ENCODE measurements at places on chromosomes 2 and 18.

DNA sequence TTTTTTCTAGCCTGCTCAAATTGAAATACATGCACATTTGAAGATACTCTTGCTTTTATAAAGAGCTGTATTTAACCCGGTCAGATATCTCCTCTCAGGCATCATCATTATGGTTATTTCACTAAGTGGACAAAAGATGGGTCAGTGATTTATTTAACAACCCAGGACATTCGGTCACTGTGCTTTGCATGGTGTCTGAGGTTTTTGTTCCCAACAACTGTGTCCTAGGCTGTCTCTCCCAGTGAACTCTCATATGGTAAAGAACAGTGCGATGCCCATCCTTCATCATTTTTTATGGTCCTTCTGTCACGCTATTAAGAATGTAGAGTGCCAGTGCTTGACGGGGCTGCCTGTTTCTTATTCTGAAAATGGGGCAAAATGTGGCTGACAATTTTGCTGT, 372.4 kb downstream of the PTPRM start:
- DNase-seq: no peak

DNA sequence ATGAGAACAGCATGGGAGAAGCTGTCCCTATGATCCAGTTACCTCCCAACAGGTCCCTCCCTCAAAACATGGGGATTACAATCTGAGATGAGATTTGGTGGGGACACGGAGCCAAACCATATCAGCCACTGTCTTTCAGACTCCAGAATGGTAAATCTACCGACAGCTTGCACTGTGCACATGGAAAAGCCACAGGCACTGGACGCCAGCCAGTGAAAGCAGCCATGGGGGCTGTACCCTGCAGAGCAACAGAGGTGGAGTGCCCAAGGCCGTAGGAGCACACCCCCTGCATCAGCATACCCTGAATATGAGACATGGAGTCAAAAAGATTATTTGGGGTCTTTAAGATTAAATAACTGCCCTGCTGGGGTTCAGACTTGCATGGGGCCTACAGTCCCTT, 218.4 kb downstream of the PDE1A start:
- DNase-seq: no peak

DNA sequence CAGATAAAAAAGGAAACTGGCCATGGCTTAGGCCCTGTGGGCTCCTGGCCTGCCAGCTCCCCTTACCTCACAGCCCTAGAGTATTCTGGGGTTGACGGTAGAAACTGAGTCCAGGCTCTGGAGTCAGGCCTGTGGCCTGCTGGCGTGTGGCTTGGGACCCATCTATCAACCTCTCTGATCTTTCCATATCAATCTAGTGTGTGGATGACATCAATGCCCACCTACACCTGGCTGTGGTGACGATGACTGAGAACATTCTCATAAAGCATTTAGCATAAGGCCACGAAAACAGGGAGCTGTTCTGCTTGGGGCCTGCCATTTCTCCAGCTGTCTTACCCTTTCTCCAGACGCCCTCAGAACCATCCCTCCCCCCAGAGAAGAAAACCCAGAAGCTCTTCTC, 17.9 kb downstream of the PCARE start:
- no peak for DNase-seq

DNA sequence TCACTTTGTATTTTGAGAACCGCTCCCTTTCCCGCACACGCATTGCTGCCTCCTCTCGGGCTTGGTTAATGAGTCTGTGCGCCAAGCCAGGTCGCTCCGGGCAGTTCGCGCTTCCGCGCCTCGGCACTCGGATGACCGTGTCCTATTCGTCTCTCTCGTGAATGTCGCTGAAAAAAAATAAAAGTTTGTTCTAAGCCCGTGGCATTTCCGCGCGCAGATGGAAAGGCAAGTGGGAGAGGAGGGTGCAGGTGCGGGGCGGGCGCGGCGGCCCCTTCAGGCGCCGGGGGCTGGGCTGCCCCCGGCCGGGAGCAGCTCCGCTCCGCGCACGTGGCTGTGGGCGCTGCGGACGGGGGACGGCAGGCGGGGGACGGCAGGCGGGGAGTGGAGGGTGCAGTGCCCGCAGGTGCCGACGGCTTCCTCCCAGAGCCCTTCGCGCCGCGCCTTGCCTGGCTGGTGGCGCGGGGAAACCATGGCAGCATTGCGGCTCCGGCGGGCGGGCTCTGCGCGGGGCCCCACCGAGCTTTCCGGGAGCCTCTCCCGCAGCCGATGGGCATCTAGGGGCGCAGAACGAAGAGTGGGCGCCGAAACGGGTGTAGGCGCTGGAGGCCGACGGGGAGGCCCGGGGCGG, 159.6 kb upstream of the SIX2 start:
- no peak for DNase-seq

DNA sequence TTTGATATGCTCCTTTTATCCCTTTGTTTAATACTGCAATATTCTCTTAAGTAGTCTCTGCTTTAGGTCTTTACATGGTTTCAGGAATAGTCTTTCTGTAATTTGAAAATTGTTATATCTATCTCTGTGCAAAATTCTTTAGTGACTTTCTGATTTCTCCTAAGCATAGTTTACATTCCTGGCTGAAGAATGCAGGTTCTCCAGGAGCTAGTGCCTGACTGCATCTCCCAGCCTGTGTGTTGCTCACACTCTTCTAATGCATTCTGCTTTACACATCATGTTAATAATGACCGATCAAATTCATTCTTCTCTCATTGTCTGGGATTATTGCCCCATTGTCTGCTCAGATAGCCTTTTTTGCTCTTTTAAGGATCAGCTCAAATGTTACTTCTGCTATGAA, 1349.2 kb downstream of the DSC3 start:
- DNase-seq: no peak

GRCh38 chr18:67302043-67302442, 214.5 kb downstream of the DSEL start:
- DNase-seq: no peak

GRCh38 chr18:45245091-45245511, 370.2 kb upstream of the SLC14A2 start:
- no peak for DNase-seq

DNA sequence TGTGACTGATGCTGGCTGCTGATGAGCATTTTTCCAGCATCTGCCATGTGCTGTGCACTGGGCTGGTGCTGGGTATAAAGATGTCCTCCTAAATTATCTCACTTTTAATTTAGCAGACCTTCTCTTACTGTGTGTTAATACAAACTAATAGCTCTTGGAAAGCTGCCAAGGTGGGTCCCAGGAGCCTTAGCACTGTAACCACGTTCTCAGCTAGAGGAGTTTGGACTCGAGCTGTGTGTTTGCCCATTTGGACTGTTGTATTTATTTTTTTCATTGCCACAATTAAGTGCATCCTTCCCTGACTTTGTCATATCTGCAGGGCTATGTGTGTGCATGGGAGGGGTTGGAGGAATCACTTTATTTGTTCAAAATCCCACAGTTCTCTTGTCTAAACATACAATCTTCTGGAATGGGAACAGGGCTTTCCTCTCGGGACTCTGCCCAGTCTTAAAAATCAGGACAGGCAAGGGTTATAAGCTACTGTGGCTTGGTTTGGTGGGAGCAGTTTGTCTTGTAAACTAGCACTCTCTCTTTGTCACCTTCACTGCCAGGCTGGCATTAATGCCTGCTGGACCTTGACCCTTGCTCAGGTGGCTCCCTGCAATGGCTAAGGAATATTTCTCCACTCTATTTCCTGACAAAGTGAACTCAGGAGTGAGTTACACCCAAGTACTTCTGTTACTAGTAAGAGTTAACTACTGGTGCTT, 129.7 kb upstream of the MGAT5 start:
- DNase-seq: no peak

DNA sequence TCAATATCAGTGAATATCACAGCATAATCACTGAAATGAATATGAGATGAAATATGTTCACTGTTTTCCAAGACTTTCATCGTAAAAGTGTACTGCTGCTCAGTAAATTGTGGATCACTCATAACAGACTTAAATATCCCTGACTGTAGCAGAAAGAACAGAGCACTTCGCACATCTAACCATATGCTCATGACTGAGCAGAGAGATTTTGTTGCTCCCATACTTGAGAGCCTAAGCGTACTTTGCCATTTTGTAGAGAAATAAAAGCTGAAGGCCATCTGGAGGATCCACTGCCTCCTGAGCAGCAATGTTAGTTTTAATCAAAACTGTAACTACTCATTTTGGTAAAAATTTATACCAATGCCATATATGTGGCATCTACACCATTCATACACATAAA, 243.5 kb downstream of the STK39 start:
- DNase-seq: no peak

DNA sequence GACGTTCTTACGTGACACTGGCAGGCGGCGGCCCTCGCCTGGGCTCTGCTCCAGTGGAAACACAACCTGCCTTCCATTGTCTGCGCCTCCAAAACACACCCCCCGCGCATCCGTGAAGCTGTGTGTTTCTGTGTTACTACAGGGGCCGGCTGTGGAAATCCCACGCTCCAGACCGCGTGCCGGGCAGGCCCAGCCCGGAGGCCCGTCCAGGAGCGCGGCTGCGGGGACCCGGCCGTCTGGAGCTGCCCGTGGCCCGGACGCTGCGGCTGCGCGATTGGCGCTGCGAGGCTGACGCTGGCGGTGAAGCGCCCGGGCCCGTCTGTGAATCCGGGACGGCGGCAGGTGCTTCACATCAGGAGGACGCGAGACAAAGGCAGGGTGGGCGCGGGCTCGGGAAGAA, 670.3 kb upstream of the SALL3 start:
- DNase-seq: no peak

- no peak for DNase-seq
These were observed 182.4 kb downstream of the ALPK2 start for GRCh38 chr18:58446391-58447060.

GRCh38 chr2:231512222-231512621, 18.0 kb downstream of the NMUR1 start:
- DNase-seq: no peak

- DNase-seq: no peak
These were observed 45.2 kb downstream of the GAREM1 start for GRCh38 chr18:32425466-32425865.

DNA sequence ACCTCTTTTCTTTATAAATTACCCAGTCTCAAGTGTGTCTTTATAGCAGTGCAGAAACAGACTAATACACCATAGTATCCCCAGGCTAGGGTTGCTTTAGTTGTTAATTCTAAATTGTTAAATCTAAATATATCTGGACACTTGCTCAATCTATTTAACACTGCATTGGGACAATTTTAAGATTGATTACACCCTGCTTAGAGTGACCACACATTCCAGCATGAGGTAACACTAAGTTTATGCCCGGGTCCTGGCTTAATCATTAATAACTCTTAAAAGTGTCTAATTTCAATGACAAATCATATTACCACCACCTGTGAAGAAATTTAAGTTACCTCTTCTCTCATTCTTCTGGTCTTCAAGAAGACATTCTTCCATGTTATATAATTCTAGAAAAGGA, 131.4 kb downstream of the ZNF385B start:
- DNase-seq: no peak

- no peak for DNase-seq
These were observed 233.4 kb downstream of the AGPS start for GRCh38 chr2:177625744-177626650.

DNA sequence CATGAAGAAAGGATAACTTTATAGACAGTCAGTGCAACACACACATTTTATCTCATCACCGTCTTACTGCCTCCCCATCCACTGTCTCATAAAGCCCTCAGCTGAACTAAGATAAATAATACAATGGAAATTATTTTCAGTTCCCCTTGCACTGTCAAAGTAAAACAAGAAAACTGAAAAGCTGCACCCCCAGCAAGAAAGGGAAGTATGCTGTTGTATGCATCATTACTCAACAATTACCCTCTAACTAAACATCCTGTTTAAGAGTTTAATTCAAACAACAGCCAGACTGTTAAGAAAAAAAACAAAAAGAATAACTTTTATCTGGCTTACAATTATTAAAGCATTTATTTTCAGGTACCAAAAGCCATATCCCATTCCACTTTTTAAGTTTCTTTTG, 25.0 kb downstream of the MPPE1 start:
- no peak for DNase-seq

DNA sequence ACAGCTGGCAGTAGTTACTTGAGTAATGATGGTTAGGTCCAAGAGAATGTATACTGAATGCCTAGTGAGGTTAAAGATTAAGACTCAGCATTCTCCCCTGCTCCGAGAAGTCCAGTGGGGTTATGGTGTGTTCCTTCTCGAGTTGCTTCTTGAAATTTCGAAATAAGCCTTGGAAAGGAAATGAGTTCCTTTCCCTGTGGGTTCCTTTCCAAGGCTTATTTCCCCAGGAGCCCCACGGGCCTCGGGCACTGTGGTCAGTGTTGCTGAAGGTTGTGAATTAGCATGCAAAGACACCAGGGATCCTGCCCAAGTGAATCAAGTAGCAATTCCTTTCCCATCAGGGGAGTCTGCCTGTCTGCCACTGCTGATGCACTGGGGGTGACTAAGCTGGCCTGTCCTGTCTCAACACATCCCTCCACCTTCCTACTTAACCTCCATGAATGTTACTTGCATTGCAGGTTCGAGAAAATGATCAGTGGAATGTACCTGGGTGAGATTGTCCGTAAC, 53.6 kb downstream of the HK2 start:
- DNase-seq: no peak

Measured in C1 segment of cervical spinal cord (tissue), 14 donors.